ENCODE measurements at places on chromosomes 13 and 19.
A peak's percentile ranks its signal among the peaks of the same experiment; 100 is the strongest.

DNA sequence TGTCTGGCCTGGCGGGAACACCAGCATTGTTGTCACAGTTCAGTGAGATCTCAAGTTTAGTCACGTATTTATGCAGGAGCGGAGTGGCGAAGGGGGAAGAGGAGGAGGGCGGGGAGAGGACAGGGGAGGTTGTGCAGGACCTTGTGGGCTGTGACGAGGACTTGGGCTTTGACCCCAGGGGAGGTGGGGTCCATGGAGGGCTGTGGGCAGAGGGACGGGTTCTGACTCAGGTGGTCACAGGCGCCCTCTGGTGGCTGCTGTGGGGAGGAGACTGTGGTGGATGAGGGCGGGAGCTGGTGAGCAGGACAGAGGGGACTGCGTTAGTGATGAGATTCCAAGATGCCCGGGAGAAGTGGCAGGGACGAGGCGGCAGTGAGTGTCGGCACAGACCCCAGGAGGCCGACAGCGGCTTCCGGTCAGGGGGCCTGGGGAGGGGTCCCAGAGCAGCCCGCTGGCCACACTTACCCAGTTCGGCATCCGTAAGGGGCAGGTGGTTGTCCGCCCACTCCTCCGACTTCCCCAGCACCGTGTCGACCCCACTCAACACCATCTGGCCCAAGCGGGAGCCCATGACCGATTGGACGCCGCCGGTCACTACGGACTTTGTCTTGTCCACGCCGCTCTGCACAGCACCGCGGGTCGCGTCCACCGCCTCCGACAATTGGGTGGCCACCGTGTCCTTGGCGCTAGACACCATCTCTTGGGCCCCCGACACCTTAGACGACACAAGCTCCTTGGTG lies 15.7 kb downstream of the PLIN3 start:
- DNase-seq = peak; percentile 68

- DNase-seq = no peak
Measured at GRCh38 chr13:72534951-72535640, 192.3 kb downstream of the MZT1 start.

DNA sequence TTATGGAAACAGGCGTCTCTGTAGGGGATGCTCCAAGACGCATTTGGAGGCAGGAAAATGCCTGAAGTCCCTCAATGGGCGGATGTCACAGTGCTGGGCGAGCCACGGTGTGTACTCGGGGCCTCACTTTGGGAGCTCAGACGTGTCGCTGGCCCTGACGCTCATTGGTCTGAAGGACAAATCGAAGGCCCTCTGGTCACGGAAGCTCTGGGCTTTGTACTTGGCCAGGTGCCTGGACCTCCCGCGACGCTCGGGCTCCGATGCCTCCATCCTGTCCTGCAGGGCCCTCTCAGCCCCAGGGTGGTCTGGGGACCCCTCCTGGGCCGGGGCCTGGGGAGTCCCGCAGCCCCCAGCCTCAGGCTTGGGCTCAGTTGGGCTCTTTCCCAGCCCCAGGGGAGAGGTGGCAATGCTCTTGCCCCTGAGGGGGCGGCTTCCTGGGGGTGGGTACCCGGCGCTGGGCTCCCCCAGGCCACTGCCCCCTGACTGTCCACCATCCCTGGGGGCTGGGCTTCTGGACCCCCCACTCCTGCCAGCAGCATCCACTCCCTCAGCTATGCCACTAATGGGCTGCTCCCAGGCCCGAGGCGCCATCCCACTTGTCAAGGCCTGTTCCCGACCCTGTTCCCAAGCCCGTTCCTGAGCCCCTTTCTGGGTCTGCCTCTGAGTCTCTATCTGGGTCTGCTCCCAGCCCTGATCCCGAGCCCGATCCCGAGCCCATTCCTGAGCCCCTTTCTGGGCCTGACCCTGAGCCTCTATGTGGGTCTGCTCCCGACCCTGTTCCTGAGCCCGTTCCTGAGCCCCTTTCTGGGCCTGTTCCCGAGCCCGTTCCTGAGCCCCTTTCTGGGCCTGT lies 39.5 kb upstream of the GRTP1 start:
- no peak for DNase-seq

DNA sequence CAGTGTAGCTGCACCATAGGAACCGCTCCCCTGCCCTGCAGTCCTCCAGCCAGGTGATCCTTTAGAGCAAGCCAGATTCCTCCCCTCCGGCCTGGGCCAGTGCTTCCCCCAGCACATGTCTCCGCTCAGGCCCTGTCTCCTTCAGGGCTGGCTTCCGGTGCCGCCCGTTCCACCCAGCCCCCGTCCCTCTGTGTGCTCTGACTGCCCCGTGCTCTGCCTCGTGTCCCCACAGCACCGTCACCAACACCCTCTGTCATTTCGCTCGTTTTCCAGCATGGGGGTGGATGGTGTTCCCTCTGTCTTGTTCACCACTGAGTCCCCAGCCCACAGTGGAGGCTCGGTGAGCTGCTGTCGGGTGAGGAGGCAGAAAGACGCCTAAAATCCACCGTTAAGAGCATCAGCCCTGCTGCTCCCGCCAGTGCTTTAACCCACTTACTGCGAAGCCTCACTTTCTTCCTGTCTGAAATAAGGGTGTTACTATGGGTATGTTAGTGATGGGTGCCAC lies 54.5 kb downstream of the TSSK6 start:
- no peak for DNase-seq

- no peak for DNase-seq
Measured at GRCh38 chr19:1062387-1063029, 4.5 kb upstream of the ARHGAP45 start.

DNA sequence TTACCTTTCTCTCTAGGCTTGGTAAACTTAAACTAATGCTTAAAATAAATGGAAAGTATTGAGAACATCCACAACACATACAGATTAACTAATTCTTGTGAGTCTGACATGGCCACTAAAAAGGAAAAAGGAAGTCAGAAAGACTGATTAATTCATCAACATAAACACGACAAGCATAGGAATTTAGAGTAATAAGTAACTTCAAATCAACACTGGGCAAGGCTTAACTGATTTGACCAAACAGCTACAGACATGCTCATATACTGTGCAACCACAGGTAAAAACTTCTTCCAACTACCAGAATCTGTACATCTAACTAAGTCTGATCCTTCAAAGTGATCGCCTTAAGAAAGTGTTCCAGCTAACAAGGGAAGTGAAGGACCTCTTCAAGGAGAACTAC lies 20.5 kb downstream of the UGGT2 start:
- no peak for DNase-seq

- DNase-seq = no peak
Measured at GRCh38 chr13:100502446-100502845, 86.1 kb downstream of the GGACT start.

GRCh38 chr19:4294389-4294788 lies 7.8 kb downstream of the TMIGD2 start:
- DNase-seq = no peak
